ENCODE measurements at places on chromosomes 11 and 22.
A peak's percentile ranks its signal among the peaks of the same experiment; 100 is the strongest.

- no peak for DNase-seq
Measured at GRCh38 chr11:76806131-76806530, 23.0 kb downstream of the TSKU start.

DNA sequence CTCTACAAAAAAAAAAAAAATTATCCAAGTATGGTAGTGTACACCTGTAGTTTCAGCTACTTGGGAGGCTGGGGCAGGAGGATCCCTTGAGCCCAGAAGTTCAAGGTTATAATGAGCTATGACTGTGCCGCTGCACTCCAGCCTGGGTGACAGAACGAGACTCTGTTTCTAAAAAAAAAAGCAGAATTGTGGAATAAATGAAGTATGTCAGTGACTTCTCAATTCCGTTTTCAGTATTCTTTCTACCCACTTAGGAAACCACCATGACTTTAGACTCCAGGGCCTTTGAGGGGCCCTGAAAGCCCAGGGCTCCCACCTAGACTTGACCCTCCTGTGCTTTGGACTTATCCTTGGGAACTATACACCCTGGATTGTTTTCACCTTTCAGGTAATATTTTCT is 6.5 kb upstream of the NUP160 start:
- no peak for DNase-seq

- no peak for DNase-seq
Measured at GRCh38 chr11:43694477-43694876, 13.9 kb downstream of the HSD17B12 start.

DNA sequence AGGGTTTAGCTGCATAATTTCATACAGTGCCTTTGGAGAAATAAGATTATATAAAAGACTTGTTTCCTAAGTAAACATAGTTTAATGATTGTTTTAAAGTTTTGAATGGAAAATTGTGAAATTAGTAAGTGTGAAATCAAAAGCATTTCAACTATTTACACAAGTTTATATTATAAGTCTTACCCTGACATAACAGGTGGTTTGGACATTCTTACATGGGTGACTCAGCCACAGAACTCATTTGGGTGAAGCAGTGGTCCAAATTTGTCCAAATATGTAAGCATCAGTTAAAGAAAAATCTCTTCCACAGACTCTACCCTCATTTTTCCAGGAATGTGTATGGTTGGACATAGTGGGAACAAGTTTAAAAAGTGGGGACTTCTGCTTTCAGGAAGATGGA is 68.0 kb downstream of the USP47 start:
- DNase-seq = no peak

- DNase-seq = peak; percentile 83
Measured at GRCh38 chr22:36470162-36470993, 11.1 kb downstream of the TXN2 start.

GRCh38 chr11:112470355-112470754 is 209.7 kb upstream of the PLET1 start:
- DNase-seq = no peak

GRCh38 chr22:50246242-50247175 is 1.7 kb upstream of the TUBGCP6 start:
- DNase-seq = no peak

- peak; percentile 88 for DNase-seq
Measured at GRCh38 chr11:68297812-68298658, 14.4 kb upstream of the LRP5 start.

- DNase-seq = no peak
Measured at GRCh38 chr22:26322179-26322905, 106.7 kb upstream of the ASPHD2 start.

Data from activated T-cell treated with anti-CD3 and anti-CD28 coated beads, Interleukin-2, amount 50 U/mL, for 48 hours (primary cell).